Brain microvascular endothelial cell (primary cell): ENCODE measurements at places on chromosomes 5 and 9.
A peak's percentile ranks its signal among the peaks of the same experiment; 100 is the strongest.

- DNase-seq, result no peak
Observed at GRCh38 chr9:98219364-98219716, 26.9 kb upstream of the CORO2A start.

DNA sequence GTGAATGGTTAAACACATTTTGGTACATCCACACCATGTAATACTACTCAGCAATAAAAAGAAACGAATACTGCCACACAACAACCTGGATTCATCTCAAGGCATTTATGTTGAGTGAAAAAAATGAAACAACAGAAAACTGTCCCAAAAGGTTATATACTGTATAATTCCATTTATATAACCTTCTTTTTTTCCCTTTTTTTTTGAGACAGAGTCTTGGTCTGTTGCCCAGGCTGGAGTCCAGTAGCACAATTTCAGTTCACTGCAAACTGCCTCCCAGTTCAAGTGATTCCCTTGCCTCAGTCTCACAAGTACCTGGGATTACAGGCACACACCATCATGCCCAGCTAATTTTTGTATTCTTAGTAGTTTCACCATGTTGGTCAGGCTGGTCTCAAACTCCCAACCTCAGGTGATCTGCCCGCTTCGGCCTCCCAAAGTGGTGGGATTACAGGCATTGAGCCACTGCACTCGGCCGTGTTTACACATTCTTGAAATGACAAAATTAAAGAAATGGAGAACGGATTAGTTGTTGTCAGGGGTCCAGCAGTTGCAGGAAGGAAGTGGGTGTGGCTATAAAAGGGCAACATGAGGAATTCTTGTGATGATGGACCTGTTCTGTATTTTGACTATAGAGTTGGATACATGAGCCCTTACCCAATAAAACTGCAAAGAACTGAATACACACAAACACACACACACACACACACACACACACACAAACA, 17.4 kb downstream of the PPP6C start:
- DNase-seq, result no peak

GRCh38 chr9:3840961-3841360, 315.2 kb upstream of the RFX3 start:
- DNase-seq, result no peak

DNA sequence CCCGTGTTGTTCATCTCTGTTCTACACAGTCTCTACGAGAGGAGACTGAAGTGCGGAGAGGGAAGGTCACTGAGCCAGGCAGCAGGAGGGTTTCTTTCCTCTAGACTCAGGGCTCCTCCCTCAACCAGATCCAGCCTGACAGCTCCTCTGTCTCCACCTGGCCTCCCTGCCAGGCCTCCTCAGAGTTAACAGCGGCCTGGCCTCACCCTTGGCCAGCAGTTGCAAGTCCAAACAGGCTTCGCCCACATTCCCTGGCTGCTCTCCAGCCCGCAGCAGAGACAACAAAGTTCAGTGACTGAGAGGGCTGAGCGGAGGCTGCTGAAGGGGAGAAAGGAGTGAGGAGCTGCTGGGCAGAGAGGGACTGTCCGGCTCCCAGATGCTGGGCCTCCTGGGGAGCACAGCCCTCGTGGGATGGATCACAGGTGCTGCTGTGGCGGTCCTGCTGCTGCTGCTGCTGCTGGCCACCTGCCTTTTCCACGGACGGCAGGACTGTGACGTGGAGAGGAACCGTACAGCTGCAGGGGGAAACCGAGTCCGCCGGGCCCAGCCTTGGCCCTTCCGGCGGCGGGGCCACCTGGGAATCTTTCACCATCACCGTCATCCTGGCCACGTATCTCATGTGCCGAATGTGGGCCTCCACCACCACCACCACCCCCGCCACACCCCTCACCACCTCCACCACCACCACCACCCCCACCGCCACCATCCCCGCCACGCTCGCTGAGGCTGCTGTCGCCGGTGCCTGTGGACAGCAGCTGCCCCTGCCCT, at the start of gene HRCT1:
TSS of gene HRCT1 (plus strand) at position 291 of the 768 bp plus-strand sequence. CDS start at position 377, 86 bp downstream.
- peak; percentile 92 for DNase-seq

DNA sequence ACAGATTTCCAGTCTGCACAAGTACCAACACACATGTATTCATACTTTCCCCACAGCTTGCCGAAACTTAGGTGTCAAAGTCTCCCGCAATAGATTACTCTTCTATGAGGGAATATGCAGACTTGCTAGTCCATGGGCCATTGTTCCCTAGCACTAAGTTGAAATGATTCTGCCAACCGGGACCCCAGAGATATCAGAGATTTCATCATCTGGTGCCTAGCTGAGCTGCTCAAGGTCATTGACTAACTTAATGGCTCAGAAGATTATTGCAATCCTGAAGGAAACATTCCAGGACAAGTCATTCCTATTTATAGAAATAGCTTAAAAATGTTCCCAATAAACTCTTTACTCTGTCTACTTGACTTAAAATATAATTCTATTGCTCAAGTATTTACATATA, 202.6 kb downstream of the PIK3R1 start:
- DNase-seq, result no peak

GRCh38 chr9:32782476-32783167, 718 bp upstream of the TMEM215 start:
- no peak for DNase-seq

DNA sequence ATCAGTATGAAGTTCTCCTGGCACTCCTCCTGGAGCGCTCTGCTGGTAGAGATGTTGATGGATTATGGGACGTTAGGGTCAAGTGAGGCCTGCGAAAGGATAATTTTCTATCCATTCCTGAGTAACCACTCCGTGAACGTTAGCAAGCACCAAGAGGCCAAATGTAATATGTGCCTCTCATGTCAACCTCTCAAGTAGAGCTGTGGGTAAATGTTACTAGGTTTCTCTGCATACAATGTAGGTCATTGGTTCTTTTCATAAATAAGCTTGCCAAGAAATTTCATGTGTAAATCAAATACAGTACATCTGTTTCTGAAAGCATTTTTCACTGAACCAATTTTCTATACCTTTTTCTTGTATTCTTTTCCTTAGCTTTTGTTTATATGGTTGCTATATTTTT, 126.3 kb downstream of the KDM4C start:
- no peak for DNase-seq

DNA sequence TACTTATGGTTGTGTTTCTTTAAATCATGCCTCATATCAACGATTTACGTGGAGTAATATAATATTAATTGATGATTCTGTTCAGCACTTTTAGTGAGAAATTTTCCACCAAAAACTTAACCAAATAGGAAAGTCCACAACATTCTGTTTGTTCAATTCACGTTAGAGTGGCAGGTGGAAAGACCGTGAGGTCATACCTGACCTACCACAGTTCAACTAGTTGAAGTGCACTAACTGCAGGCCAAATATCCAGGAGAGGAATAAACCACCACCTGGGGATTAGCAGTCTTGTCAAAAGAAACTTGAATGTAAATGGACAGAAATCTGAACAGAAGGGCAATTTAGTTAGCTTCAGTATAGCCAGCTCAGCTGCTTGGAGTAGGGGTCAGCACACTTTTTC, 577.7 kb downstream of the KIF4B start:
- no peak for DNase-seq

DNA sequence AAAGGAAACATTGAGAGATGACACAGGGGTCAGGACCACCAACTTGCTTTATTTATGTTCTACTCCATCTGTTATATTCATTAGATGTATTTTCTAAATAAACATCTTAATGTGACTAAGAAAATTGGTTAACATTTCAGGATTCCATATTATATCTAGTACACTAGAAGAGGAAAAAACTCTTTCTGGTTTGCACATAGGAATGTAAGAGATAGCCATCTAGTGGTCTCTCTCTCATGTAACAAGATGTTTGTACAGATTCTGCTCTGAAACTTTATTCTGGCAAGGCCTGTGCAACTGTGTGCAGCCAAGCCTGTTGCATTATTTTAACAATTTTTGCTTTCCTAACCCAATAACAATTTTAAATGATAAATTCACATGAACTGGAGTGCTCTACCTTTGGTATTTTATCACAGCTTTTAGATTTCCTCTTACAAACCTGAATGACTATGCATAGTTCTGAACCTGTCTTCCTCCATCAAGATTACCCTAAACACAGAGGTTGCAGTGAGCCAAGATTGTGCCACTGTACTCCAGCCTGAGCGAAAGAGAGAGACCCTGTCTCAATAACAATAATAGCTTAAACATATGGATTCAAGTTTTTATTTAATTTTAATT, 148.2 kb downstream of the GIN1 start:
- DNase-seq, result no peak

GRCh38 chr5:39080168-39080567, 6.0 kb upstream of the RICTOR start:
- DNase-seq, result no peak

DNA sequence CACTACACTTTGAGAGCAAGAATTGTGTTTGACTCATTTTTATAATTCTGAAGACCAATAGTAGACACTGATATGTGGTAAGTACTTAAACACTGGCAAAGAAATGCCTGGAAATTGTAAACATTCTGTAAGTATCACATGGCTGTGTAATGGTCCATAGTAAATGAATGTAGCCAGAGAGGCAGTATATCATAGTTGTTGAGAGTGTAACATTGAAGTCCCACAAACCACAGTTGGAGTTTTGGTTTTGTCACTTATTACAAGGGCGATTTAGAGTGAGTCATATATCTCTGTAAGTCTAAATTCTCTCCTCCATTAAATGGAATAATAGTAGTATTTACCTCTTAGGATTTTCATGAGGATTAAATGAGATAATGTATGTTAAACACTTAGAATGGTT, 181.1 kb upstream of the MEF2C start:
- no peak for DNase-seq
